ENCODE measurements at places on chromosomes 6 and 20.

GRCh38 chr20:20224806-20225205 is 143.1 kb upstream of the INSM1 start:
- no peak for DNase-seq

DNA sequence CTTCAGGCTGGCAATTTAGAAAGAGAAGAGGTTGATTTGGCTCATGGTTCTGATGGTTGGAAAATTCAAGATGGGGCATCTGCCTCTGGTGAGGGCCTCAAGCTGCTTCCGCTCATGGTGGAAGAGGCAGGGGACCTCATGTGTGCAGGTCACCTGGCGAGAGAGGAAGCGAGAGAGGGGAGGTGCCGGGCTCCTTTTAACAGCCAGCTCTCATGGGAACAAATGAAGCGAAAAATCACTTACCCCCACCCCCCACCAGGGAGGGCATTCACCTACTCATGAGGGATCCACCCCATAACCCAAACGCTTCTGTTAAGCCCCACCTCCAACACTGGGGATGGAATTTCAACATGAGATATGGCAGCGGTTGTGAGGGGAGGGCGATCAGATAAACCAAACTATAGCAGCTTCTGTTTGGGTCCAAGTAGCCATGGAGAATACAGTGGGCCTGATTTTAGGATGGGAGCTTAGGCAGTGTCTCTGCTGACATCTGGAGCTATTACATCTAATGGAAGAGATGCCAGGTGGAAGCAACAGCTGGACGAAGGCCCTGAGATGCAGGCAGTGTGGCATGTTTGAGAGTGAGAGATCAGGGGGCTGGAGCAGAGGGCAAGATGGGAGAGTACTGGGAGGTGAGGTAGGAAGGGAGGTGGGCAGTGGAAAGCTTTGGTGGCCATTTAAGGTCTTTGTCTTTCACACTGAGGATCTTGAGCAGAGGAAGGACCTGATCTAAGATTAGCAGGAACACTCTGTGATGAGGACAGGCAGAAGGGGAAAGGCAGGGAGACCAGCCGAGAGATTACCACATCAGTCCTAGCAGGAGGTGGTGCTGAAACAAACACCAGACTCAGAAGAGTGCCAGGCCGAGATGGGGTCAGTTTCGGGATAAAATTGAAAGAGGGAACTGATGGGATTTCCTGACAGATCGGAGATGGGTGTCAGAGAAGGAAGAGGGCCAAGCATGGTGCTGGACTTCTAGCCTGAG is 161.8 kb downstream of the NFATC2 start:
- no peak for DNase-seq

DNA sequence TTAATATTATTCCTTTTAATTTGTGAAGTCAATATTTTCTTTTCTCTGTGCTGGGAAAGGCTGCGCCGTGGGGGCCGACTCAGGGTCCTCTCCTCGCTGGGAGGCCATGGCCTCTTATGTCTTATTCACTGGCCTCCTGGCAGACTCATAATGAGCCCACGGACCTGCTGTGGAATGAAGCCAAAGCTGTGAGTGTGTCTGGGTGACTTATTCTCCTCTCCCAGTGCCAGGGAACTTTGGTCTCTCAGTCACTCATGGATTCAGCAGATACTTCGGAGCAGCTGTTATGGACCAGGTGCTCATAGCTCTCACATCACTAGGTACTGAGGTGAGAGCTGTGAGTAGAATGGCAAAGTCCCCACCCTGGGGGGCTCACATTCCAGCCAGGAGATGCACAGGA is 297.6 kb downstream of the CDH26 start:
- DNase-seq: no peak

GRCh38 chr20:62736026-62736406 is 27.4 kb downstream of the NTSR1 start:
- DNase-seq: no peak

DNA sequence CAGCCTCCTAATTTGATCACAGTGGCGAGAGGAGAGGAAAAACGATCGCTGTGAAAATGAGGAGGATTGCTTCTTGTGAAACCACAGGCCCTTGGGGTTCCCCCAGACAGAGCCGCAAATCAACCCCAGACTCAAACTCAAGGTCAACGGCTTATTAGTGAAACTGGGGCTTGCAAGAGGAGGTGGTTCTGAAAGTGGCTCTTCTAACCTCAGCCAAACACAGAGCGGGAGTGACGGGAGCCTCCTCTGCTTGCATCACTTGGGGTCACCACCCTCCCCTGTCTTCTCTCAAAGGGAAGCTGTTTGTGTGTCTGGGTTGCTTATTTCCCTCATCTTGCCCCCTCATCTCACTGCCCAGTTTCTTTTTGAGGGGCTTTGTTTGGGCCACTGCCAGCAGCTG is 28.7 kb downstream of the SAYSD1 start:
- no peak for DNase-seq

GRCh38 chr20:43942201-43942590 is 27.5 kb downstream of the TOX2 start:
- DNase-seq: no peak

DNA sequence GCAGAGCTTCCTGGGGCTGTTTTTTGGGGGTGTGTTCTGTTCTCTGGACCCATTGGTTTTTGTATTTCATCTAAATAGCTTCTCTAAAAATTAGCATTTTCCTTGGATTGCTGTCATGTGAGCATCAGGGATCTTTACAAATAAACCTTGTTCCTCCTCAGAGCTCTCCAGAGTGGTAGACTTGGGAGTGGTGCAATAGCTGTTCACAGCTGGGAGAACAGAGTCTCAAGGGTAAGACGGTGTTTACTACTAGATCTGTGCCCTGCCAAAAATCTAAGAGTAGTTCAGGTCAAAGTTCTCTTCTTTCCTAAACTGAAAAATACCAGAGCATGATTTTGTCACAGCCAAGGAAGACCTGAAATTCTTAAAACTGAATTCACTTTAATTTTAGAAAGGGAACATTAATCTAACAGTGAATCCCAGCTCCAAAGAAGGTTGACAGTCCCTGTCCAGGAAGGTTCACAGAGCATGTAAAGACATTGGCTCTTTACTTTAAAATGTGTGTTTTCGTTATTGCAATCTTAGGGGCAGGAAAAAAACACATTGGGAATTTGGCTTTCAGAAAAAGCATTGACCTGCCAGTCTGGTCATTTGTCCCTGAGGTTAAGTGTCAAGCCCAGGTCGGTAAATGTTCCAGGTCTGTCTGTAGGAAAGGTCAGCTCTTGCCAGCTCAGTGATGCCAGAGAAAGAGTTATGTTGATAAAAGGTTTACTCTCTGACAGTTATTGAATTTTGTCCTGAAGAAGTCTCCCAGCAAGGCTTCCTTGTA is 43.3 kb downstream of the VAPB start:
- no peak for DNase-seq

GRCh38 chr6:56713254-56713672 is 70.6 kb upstream of the DST start:
- no peak for DNase-seq

All from AG04449 (cell line).